ENCODE measurements at places on chromosomes 11 and 22.

- DNase-seq: peak; percentile 22
These were observed 115.9 kb downstream of the CEP164 start for GRCh38 chr11:117443266-117444186.

- peak; percentile 52 for DNase-seq
These were observed 635 bp upstream of the LDHA start for GRCh38 chr11:18393581-18394274.

DNA sequence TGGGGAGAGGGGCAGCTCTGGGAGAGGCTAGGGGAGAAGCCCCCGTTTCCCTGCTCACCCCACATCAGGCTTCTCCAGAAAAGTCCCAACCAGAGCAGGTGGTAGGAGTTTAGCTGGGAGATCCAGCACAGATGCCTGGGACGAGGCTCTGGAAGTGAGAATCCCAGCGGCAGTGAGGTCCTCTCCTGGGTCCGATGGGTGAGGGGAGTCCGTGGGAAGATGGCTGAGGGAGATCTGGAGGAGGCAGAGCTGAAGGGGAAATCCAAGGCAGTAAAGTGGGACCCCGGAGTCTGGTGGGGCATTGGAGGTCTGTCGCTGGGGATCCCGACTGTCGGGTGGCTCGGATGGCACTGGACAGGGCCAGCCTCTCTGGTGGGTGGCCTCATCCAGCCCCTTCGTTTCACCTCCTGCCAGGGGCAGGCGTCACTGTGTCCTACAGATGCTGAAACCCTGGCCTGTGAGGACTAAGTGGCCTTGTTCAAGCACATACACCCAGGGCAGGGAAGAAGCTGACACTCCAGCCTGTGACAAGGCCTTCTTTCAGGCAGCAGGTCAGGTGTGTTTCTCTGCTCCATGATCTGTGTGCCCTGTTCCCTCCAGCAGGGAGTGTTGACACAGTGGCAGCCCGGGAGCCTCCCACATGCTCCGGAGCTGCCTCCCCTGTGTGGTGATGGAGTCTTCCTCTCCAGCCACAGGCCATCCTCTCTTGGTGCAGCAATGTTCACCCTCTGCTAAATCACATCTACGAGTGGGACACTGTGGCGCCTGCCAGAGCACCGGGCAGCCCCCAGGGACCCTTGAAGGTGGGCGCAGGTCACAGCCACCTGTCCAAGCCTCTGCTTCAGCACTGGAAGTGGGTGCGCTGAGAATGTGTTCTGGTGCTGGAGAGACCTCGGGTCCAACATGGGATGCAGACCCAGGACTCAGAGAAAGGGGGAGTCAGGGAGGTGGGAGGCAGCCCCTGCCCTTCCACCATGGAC, 850.8 kb downstream of the BRD1 start:
- DNase-seq: no peak

DNA sequence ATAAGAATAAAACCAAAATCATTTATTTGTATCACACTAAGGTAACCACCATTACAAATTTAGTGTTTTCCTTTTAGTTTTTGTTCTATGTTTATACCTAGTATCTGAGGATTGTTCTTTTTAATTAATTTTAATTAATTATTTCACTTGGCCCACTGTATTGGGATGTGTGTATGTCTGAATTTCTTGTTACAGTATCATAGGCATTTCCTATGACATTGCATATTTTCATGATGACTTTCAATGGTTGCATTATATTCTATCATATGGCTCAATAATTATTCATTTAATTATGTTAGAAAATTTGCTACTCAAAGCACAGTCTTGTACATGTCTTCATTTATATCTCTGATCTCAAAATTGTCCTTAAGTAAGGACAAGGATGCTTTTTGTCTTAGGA, 41.0 kb downstream of the C11orf71 start:
- no peak for DNase-seq

- no peak for DNase-seq
These were observed 3.8 kb upstream of the TUT1 start for GRCh38 chr11:62595124-62595523.

DNA sequence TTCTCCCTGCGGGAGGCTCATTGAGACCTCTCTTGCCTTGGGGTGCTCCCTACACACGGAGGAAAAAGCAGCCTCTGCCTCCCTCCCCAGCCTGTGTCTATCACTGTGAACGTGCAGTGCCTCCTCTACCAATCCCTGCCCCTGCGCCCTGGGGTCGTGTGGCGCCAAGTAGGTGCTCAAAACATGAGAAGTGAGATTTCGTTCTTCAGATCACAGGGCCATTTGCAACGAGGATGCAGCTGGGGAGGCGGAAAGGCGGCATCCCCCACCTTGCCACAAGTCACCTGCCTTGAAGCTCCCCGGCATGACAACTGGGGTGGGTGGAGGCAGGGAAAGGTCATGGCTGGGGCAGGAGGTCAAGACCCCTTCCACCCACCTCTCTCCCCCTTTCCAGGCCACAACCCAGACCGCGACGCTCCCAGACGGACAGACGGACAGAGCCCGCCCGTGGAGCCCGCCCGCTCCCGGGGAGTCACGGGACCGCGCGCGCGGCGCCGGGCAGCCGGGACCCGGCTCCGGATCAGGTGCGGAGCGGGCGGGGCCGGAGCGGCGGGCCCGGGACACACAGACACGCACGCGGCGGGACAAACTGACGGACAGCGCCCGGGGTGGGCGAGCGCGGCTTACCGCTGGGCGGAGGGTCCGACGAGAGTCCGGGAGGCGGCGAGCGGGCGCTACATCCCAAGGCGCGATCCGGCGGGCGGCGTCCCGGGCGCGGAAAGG, 485 bp downstream of the KCNJ4 start:
- peak; percentile 20 for DNase-seq

- DNase-seq: no peak
These were observed 366.1 kb downstream of the SHANK2 start for GRCh38 chr11:70886256-70886655.

DNA sequence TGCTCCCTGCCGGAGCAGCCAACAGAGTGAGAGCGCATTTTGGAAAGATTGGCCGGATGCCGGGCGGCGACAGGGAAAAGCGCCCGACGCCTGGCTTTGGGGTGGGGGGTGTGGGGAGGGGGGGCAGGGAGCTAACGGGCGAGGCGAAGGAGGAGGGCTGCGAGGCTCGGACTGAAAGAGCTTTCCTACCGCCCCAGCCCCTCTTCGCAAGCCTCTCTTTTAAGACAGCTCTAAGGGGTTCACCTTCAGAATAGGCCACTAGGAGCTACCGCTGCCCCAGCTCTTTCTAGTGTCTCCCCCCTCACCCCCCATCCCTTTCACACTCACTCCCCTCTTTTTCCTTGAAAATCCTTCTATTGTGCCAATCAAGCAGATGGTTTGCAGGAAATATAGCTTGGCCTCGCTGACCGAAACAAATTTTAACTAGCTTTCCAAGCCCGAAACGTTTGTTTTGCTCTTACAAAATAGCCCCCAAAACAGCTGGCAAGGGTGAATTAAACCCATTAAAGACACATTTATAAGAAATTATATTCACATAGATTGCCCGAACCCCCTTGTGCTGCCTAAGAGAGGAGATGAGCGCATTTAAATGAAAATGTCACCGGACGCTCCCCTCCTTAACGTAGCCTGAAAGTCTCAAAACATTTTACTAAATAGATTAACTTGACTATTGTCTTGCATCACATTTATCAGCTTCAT, 3.7 kb upstream of the DBX1 start:
- DNase-seq: no peak

DNA sequence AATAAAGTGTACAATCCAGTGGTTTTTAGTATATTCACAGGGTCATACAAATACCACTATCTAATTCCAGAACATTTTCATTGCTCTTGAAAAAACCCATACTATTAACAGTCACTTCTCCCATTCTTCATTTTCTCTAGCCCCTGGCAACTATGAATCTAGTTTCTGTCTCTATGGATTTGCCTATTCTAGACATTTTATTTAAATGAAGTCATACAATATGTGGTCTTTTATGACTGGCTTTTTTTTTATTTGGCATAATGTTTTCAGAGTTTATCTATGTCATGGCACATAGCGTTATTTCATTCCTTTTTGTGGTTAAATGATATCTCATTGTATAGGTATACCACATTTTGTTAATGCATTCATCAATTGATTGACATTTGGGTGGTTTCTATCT, 59.4 kb downstream of the KDM2A start:
- DNase-seq: no peak

DNA sequence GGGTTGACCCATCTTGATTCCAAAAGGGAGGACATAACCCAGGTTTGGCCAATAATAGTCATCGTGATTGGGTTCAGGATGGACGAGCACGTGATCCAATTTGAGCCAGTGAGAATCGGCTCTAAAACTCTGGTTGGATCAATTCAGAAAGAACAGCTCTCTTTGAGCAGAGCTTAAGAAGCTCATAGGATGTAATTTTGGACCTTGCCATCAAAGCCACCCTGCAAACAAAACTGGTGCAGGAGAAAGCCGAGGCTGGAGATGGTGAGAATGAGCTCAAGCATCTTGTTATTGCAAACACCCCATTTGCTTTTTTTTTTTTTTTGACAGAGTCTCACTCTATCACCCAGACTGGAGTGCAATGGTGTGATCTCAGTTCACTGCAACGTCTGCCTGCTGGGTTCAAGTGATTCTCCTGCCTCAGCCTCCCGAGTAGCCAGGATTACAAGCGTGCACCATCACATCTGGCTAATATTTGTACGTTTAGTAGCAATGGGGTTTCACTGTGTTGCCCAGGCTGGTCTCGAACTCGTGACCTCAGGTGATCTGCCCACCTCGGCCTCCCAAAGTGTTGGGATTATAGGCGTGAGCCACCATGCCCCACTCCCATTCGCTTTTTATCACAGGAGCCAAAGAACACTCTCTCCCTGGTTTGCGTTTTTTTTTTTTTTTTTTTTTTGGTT, 13.8 kb upstream of the MIAT start:
- no peak for DNase-seq

GRCh38 chr22:44439356-44440223, 58.4 kb downstream of the RTL6 start:
- no peak for DNase-seq

- no peak for DNase-seq
These were observed 30.2 kb downstream of the ZBTB16 start for GRCh38 chr11:114089748-114090147.

- peak; percentile 10 for DNase-seq
These were observed 32.1 kb downstream of the APOL5 start for GRCh38 chr22:35749808-35750207.

DNA sequence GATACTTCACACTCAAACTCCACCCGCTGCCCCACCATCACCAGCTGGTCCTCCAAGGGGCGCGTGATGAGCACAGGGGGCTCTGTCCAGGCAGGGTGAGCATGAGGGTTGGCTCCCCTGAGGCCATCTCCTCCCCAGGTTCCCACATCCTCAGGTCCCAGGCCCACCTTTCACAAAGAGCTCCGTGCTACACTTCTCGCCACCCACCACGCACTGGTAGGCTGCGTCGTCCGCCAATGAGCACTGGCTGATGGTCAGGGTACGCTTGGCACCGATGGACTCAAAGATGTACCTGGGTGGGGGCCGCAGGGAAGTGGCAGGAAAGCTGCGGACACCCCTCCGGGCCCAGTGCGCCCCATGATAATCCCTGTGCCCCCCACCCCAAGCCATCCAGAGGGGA, 9.6 kb downstream of the MYBPC3 start:
- no peak for DNase-seq

DNA sequence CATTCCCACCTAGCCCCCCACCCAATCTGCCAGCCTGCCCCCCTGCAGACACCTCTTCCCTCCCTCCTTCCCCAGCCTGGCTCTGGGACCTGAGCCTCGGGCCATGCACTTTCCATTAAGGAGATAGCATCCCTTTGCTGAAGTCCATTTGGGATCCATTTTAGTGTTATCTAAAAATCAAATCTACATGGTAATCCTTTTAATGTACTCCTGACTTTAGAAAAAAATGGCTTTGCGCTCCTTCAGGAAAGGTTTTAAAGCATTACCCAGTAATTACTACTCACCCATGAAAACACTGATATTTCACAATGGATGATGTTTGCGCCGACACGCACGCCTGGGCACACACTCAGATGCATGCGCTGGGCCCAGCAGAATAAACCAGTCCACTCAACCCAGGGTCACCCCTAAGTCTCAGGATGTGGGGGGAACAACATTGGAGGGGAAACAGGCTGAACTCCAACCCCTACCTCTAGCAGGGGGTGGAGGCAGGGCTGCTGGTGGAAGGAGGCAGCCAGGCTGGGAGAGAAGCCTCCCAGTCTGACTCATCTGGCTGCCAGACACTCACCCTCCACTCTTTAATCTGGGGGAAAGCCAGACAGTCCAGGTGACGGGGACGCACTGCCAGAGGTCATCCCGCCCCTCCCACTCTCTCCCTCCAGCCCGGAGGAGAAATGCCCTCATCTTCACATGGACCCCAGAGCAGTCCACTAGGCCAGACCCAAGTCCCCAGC, 29.8 kb downstream of the LMO1 start:
- no peak for DNase-seq

DNA sequence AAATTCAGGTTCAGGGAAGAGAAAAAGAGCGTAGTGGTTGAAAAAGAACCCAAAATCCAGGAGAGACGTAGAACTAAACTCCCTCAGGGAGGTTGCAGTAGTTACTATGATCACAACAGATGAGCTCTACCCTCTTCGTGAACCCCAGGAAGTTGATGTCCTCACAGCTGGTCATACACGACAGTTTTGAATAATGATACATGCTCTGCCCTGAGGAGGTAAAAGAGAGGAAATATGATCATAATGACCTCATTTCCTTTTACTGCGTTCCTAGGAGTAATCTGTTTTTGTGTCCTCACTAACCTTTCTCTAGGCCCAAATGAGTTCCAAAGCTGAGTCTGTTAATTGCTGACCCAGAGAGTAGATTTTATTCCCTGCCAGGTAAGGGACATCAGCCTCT, 1.3 kb downstream of the PATE2 start:
- DNase-seq: no peak

DNA sequence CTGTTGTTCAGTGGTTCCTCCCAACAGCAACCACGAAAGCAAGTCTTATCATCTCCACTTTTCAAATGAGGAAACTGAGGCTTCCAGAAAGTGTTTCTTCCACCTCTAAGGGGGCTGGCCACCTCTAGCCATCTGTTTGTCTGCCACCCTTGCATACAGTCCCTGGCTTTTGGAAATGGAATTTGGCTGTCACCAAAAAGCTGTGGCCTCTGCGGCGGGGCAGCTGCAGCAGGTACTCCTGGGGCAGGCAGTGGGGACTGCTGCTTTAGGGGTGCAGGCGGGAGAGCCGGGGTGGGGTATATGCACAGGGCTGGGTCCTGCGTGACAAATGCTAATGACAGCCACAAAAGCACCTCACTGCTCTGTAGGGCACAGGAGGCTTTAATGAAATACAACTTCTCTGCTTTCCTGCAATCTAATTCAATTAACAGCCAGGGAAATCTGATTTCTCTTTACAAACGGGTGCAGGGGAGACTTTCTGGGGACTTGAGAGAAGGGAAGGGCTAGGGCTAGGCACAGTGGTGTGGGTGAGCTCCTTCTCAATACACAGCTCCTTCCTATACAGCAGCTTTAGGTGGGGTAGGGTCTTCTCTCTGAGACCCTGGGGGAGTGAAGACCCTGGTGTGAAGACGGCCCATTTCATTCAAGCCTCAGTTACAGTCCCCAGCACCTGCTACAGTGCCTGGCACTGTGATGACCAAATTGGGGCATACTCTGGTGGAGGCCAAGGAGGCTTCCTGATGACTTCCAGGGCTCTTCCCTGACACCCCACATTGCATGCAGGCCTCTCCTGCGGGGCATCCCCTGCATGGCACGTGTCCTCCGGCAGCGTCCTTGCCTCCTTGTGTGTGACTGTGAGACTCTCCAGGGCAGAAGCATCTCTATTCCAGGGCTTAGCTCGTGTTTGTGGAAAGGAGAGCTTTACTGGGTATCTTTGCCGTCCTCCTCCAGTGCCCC, 161.6 kb downstream of the CEP164 start:
- DNase-seq: no peak

- DNase-seq: no peak
These were observed 35.0 kb downstream of the ZC3H12C start for GRCh38 chr11:110128161-110128560.

- DNase-seq: no peak
These were observed 197.2 kb upstream of the PITPNB start for GRCh38 chr22:28116219-28116673.

Measured in stimulated activated naive CD8-positive, alpha-beta T cell treated with anti-CD3 and anti-CD28 coated beads, Interleukin-15, Interleukin-2, amounts not matched to agents 100 U/mL and 50 U/mL, for 24 hours (primary cell).